ENCODE measurements at places on chromosomes 13 and 19.

DNA sequence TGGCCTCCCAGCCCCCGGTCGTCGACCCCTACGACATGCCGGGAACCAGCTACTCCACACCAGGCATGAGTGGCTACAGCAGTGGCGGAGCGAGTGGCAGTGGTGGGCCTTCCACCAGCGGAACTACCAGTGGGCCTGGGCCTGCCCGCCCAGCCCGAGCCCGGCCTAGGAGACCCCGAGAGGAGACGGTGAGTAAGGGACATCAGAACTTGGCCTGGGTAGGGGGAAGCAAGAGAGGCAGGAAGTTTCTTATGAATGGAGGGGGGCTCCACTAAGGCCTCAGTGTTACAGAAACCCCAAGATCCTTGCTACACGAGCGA lies 2.9 kb downstream of the FOSB start:
- no peak overlapping the region for H3K27ac ChIP-seq
- no peak overlapping the region for H3K4me3 ChIP-seq
- H3K4me1 ChIP-seq = peaks cover 10% of the 10 kb centered on the region
- no peak for DNase-seq
- no peaks in the 10 kb centered on the region for H3K36me3 ChIP-seq
- H3K27me3 ChIP-seq = no peaks in the 10 kb centered on the region

DNA sequence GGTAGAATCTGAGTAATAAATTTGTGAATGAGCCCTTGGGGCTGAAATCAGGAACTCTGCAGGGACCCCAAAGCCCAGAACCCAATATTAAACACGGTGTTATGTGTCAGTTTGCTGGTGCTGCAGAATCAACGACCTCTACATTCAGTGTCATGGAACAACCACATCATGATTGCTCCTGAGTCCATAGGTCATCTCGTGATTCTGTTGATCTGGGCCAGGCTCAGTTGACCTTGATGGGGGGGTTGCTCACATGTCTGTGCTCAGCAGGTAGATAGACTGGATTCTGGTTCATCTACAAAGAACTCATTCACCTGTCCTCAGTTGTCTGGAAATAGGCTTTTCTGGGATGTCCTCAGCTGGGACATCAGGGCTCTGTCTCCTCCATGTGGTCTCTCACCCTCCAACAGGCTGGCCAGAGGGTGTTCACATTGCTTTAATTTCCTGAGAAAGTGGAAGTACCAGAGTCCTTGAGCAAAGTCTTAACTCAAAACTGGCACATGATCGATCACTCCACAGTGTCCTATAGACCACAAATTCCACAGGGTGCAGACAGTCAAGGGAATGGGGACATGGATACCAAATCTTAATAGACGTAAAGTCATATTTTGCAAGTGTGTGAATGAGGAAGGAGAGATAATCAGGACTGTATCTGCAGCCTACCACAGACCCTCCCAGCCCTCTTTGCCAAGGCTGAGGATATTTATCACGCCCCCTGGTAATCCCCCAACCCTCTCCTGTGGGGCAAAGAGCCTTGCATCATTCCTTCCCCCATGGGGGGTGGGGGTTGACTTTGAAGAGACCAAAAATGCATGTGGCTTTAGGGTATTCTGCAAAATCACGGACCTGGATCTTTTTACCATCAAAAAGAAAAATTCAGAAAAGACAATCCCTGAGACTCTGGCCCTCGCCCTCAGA lies 39.3 kb upstream of the IGFL1 start:
- H3K4me3 ChIP-seq = no peak overlapping the region
- H3K27ac ChIP-seq = no peak overlapping the region
- no peaks in the 10 kb centered on the region for H3K27me3 ChIP-seq
- no peaks in the 10 kb centered on the region for H3K36me3 ChIP-seq
- peaks cover 2% of the 10 kb centered on the region for H3K4me1 ChIP-seq

DNA sequence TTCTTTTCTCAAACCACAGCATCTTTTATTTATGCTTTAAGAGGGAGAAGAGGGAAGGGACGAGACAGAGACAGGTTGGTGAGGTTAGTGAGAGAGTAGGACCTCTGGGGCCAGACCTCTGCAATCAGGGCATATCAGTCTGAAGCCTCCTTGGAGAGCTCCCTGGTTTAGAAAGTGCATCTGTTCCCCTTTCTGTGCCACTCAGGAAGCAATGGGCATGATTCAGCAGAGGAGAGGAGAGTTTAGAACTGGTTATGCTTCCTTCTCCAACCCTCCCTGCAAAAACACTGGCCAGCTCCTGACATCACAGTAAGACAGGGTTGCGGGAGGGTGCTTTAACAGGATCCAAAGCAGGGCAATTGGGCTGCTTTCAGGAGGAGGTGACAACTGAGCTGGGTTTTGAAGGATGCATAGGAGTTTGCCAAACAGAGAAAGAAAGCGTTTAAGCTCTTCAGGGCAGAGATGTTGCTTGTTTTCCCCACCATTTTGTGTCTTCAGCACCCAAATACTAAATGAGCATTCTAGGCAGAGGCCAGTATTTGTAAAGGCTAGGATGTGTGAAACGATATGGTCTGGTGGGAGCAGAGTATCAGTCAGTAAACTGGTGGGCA lies 33.1 kb downstream of the CERS4 start:
- no peaks in the 10 kb centered on the region for H3K27me3 ChIP-seq
- no peak overlapping the region for H3K4me3 ChIP-seq
- H3K27ac ChIP-seq = no peak overlapping the region
- DNase-seq = no peak

DNA sequence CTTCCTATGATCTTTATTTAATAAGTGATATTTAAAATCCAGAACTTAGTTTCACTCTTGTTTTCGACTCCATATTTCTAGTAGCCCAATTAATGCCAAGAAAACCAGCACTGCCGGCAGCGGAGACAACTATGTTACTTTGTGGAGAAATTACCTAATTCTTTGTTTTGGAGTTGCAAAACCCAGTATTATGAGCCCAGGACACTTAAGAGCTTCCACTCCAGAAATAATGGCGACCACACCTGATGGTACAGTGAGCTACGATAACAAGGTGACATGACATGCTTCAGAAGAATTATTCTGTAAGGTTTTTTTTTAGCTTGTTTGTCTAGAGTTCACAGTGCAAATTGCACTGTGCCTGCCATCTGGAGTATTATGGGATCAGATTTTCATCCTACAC lies 136.4 kb downstream of the ZAR1L start:
- no peak for DNase-seq
- no peaks in the 10 kb centered on the region for H3K4me1 ChIP-seq
- H3K27ac ChIP-seq = no peak overlapping the region
- no peaks in the 10 kb centered on the region for H3K27me3 ChIP-seq
- H3K4me3 ChIP-seq = no peak overlapping the region

DNA sequence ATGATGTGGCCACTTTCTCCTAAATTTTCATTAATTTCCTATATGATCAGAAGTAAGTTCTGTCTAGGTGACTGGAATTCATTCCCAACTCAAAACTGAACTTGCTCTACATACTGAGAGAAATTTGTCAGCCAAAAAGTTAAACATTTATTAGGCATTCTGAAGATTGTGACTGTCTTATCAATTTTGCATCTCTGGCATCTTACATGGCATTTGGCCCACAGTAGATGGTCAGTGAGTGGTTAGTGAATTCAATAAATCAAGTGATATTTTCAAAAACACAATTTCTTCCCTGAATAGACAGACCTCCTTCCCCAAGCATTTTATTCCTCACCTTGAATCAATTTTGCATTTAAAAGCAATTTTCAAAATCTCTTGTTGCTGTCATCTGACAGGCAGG lies 363.2 kb upstream of the NBEA start:
- H3K36me3 ChIP-seq = no peaks in the 10 kb centered on the region
- DNase-seq = no peak
- H3K27ac ChIP-seq = no peak overlapping the region
- H3K4me1 ChIP-seq = no peaks in the 10 kb centered on the region
- H3K27me3 ChIP-seq = no peaks in the 10 kb centered on the region

- DNase-seq = no peak
- no peak overlapping the region for H3K4me3 ChIP-seq
- H3K4me1 ChIP-seq = no peaks in the 10 kb centered on the region
- H3K36me3 ChIP-seq = no peaks in the 10 kb centered on the region
- H3K27me3 ChIP-seq = no peaks in the 10 kb centered on the region
Measured at GRCh38 chr13:112947796-112948195, 21.2 kb upstream of the MCF2L start.

DNA sequence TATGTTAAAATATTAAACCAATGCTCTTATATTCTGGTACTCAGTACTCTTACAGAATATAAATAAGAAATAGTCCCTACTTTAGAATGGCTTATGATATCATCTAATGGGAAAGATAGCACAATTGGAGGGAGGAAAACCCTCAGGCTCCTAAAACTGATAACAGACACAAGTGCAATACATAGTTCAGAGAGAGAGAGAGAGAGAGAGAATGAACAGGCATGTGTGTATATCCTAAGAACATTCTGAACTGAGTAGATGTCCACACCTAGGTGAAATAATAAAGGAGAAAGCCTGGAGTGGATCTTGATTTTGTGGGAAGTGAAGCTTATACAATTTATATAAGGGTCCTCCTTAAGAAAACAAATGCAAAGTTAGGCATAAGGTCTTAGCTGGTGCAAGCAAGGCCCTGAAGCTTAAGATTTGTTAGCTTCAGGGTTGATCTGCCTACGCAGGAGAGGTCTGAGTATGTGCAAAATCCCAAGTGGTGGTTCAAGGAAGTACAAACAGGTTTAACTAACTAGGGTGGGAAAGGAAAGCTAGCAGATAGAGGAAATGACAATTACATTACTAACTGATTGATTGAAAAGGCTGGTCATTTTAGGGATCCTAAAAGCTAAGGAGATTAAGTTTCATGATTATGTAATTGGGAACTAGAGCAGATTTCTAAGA lies 53.3 kb downstream of the SOX21 start:
- H3K27me3 ChIP-seq = peaks cover 2% of the 10 kb centered on the region
- no peaks in the 10 kb centered on the region for H3K4me1 ChIP-seq
- H3K27ac ChIP-seq = no peak overlapping the region
- H3K36me3 ChIP-seq = no peaks in the 10 kb centered on the region
- no peak for DNase-seq
- no peak overlapping the region for H3K4me3 ChIP-seq

GRCh38 chr19:12641456-12641855 lies 25.1 kb downstream of the MAN2B1 start:
- no peak overlapping the region for H3K27ac ChIP-seq
- no peaks in the 10 kb centered on the region for H3K27me3 ChIP-seq
- H3K4me1 ChIP-seq = no peaks in the 10 kb centered on the region
- H3K4me3 ChIP-seq = no peak overlapping the region
- H3K36me3 ChIP-seq = no peaks in the 10 kb centered on the region

- no peaks in the 10 kb centered on the region for H3K36me3 ChIP-seq
- no peak within 1 kb of the TSS for H3K27ac ChIP-seq
- H3K4me3 ChIP-seq = no peak within 1 kb of the TSS
- H3K4me1 ChIP-seq = peaks cover 4% of the 10 kb centered on the region
Measured at GRCh38 chr19:50513746-50514345, at the start of gene ASPDH. TSS of gene ASPDH (minus strand) at chr19:50513913. CDS start at chr19:50513823, 90 bp downstream.

GRCh38 chr13:45015300-45015699 lies 26.0 kb downstream of the GPALPP1 start:
- no peak overlapping the region for H3K4me3 ChIP-seq
- no peaks in the 10 kb centered on the region for H3K36me3 ChIP-seq
- no peak for DNase-seq

DNA sequence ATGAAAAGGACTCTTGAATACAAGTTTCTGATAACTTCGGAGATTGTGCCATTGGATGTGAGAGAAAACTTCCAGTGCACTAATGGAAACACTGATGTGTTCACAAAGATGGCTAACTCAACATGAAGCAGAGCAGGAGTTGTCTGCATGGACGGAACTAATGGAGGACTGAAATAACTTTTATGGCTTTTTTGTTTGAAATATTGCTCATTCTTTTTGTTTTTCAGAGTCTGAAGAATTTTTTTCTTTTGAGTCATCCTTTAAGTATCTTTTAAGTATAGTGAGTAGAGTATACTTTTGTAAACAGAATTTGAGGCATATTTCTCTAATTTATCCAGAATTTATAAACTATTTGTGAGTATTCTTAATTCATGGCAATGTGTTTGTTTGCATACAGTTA lies 25.7 kb downstream of the CRYL1 start:
- no peak overlapping the region for H3K4me3 ChIP-seq
- no peak overlapping the region for H3K27ac ChIP-seq
- no peaks in the 10 kb centered on the region for H3K4me1 ChIP-seq

- no peaks in the 10 kb centered on the region for H3K4me1 ChIP-seq
- H3K27me3 ChIP-seq = no peaks in the 10 kb centered on the region
- no peaks in the 10 kb centered on the region for H3K36me3 ChIP-seq
- H3K4me3 ChIP-seq = no peak overlapping the region
Measured at GRCh38 chr19:29836409-29836825, 24.6 kb downstream of the CCNE1 start.

DNA sequence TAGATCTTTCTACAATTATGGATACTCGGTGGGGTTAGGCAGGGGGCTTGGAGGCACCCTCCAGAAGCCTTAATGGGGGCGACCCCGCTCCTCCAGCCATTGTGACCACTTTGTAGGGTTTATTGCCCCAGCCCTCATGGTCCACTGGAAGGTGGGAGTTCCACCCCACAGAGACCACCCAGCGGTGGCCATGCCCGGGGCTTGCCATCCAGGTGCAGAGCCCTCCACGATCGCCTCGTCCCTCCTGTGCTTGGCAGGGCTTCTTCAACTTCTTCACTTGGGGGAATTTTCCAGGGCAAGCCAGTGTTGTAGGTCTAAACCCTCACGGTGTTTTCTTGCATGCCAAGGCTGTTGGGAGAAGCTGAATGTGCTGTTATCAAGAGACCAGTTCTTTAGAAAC lies 16.1 kb downstream of the ZNF536 start:
- no peaks in the 10 kb centered on the region for H3K36me3 ChIP-seq
- H3K4me3 ChIP-seq = no peak overlapping the region
- DNase-seq = no peak
- no peaks in the 10 kb centered on the region for H3K27me3 ChIP-seq
- H3K27ac ChIP-seq = no peak overlapping the region

- H3K27ac ChIP-seq = no peak overlapping the region
- H3K4me1 ChIP-seq = no peaks in the 10 kb centered on the region
- no peaks in the 10 kb centered on the region for H3K36me3 ChIP-seq
- no peaks in the 10 kb centered on the region for H3K27me3 ChIP-seq
- H3K4me3 ChIP-seq = no peak overlapping the region
Measured at GRCh38 chr13:75752826-75753225, 116.7 kb downstream of the LMO7 start.
